ENCODE measurements at places on chromosomes 16 and 17. TPM values are rescaled to one million over a fixed set of nuclear protein-coding genes. Genes with fewer than 3 reads are reported as not detected.

DNA sequence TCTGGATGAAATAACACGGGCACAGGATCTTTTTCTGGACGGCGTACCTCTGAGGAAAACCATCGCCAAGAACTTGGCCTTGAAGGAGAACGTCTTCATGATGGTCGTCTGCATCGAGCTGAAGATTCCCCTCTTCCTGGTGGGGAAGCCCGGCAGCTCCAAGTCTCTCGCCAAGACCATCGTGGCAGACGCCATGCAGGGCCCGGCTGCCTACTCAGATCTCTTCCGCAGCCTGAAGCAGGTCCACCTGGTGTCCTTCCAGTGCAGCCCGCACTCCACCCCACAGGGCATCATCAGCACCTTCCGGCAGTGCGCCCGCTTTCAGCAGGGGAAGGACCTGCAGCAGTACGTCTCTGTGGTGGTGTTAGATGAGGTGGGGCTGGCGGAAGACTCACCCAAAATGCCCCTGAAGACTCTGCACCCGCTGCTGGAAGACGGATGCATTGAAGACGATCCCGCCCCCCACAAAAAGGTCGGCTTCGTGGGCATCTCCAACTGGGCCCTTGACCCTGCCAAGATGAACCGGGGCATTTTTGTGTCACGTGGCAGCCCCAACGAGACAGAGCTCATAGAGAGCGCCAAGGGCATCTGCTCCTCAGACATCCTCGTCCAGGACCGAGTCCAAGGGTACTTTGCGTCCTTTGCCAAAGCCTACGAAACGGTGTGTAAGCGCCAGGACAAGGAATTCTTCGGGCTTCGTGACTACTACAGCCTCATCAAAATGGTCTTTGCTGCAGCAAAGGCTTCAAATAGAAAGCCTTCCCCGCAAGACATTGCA lies 68.3 kb upstream of the ENDOV start:
- no peak for DNase-seq

- DNase-seq: no peak
Observed at GRCh38 chr16:51355875-51356274, 204.8 kb upstream of the SALL1 start.

DNA sequence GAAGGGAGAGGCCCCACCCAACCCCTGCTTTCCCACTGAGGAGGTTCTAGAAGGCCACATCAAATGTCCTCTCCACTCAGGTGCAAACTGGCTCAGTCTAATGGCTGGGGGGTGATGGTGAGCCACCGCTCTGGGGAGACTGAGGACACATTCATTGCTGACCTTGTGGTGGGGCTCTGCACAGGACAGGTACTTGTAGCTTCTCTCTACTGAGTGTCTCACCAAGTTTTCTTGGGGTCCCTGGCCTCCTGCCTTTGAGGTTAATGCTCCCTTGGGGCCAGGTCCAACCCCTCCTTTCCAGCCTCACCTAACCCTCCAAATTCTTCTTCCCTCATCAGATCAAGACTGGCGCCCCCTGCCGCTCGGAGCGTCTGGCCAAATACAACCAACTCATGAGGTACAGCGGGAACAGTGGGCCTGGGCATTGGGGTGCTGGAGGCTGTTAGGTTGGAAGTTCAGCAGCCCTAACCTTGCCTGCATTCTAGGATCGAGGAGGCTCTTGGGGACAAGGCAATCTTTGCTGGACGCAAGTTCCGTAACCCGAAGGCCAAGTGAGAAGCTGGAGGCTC lies 5.7 kb downstream of the ENO3 start:
- DNase-seq: no peak

The OR3A2 gene
- not detected for polyA plus RNA-seq

DNA sequence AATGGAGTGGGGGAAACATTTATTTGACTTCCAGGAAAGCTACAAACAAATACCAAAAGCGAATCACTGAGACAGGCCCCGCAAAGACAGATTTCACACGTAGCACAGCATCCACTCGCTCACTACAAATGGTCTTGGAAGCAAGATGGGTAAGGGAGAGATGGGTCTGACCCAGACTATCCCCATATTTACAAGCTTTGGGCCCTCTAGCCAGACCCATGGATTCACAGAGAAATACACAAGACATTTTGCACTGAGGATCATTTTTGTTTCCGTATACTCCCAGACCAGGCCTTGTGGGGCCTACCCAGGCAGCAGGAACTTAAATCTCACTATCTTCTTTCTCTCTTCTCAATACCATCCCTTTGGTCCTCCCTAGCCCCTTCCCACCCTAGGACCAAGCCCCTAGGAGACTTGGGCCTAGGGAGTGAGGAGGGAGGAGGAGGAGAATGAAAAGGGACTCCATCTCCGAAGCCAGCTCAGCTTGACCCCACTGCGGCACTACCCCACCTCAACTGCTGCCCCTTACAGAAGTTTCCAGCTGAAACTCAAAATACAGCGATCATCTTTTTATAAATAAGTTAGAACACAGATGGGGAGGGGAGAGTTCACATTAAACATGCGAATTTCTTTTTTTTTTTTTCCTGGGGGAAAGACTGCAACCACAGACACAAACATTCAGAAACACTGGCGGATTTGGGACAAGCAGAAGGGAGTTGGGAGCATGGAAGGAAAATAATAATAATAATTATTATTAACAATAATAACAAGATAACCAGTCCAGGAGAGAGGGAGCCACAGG lies 1.4 kb upstream of the HOXB3 start:
- DNase-seq: no peak

The KCNJ12 gene
- 0.54 TPM for polyA plus RNA-seq

The PRAC1 gene
- polyA plus RNA-seq: not detected

The GDPD3 gene
- polyA plus RNA-seq: 1.8 TPM

The KRT32 gene
- polyA plus RNA-seq: not detected

DNA sequence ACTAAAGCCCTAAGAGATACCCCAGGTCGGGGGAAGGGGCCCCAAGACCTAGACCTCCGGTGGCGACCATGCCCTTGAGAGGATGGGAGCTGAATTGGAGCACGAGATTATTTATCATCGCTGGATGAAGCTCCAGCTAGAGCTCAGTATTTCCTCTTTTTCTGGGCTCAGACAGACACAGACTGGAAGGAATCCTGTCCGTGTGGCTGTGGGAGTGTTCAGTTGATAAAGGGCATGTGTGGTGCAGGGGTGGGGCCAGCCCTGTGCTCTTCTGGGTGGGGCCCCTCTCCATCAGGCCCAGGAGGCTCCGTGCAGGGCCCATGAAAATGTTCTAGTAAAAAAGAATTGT lies 6.3 kb upstream of the CBX4 start:
- peak; percentile 65 for DNase-seq

DNA sequence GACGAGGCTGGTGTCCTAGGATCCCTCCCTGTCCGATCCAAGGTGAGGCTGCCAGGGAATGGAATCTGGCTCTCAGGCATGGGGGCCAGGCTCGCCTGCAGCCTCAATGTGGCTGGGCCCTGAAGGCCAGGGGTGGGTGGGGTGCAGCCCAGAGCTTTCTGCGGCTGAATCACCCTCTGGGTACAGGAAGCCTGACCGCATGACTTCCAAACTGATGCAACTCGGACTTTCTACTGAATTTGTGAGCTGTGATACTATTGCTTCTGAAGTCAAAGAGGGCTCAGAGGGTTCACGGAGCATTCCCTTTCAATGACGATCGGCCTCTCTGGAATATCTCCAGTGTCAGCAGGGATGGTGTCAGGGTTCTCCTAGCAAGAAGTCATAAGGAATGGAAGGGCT lies 123.7 kb downstream of the METRNL start:
- no peak for DNase-seq

The ATP2A3 gene
- 3.1 TPM for polyA plus RNA-seq
